Caco-2 (cell line): ENCODE measurements at places on chromosomes 5 and 9.

- H3K4me1 ChIP-seq = peaks cover 6% of the 10 kb centered on the region; the same call in 1 of the 2 replicates
- no peak overlapping the region for H3K4me3 ChIP-seq
- no peak for DNase-seq
- H3K36me3 ChIP-seq = no peaks in the 10 kb centered on the region
- no peaks in the 10 kb centered on the region for H3K27me3 ChIP-seq
Observed at GRCh38 chr5:77987988-77988387, 211.8 kb upstream of the TBCA start.

DNA sequence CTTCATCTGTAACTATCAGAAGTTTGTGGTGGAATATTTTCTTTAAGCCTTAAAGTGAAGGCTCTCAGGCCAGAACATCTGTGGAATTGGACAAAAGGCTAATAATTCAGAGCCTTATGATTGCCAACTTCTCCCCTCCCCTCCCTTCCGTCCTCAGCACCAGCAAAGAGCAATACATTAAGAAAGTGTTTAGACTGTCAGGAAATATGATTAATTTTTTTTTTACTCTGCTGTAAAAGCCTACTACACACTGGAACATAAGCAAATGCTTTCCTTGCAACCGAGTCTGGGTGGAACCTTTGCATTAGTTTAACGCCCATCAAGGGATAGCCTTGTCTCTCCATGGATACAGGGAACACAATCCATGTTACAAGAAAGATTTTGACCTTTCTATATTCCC, 110.3 kb upstream of the TARS1 start:
- H3K27ac ChIP-seq = no peak overlapping the region
- H3K27me3 ChIP-seq = no peaks in the 10 kb centered on the region
- H3K4me3 ChIP-seq = no peak overlapping the region
- DNase-seq = no peak

DNA sequence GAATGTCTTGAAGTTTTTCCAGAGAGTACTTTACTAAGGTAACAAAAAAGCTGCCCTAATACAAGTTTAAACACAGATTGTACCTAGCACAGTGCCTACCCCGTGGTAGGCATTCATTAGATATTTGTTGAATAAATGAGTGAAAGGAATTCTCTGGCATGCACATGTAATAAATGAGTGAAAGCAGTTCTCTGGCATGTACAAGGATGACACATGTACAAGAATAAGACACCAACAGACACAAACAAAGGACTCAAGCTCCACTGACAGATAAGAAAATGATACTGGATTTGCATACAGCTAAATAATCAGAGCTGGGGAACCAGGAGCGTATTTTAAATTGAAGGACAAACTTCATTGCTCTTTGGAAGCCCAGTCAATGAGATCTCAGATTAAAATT, 535.8 kb downstream of the EFNA5 start:
- no peaks in the 10 kb centered on the region for H3K4me1 ChIP-seq
- H3K4me3 ChIP-seq = no peak overlapping the region
- H3K27ac ChIP-seq = no peak overlapping the region
- no peak for DNase-seq

- no peak within 1 kb of the TSS for H3K27ac ChIP-seq
- H3K4me1 ChIP-seq = no peaks in the 10 kb centered on the region; the same call in 1 of the 2 replicates
- peak within 1 kb of the TSS; percentile 56 for H3K4me3 ChIP-seq
- H3K27me3 ChIP-seq = no peaks in the 10 kb centered on the region
- peak; percentile 74 for DNase-seq
Observed at GRCh38 chr9:89497978-89498851, at the start of gene SEMA4D. Gene SEMA4D, minus strand, starts transcription at chr9:89498113. Its CDS starts 92,657 bp downstream, at chr9:89405456.

GRCh38 chr9:79798450-79798849, 226.7 kb downstream of the TLE4 start:
- no peaks in the 10 kb centered on the region for H3K36me3 ChIP-seq
- DNase-seq = no peak
- no peak overlapping the region for H3K27ac ChIP-seq
- no peaks in the 10 kb centered on the region for H3K4me1 ChIP-seq
- H3K4me3 ChIP-seq = no peak overlapping the region
- H3K27me3 ChIP-seq = no peaks in the 10 kb centered on the region

GRCh38 chr9:81431641-81432040, 257.7 kb downstream of the TLE1 start:
- no peak overlapping the region for H3K27ac ChIP-seq
- no peak overlapping the region for H3K4me3 ChIP-seq
- H3K27me3 ChIP-seq = no peaks in the 10 kb centered on the region
- H3K4me1 ChIP-seq = no peaks in the 10 kb centered on the region
- no peaks in the 10 kb centered on the region for H3K36me3 ChIP-seq
- DNase-seq = no peak

- no peak overlapping the region for H3K4me3 ChIP-seq
- H3K36me3 ChIP-seq = no peaks in the 10 kb centered on the region
- H3K27ac ChIP-seq = no peak overlapping the region
- no peaks in the 10 kb centered on the region for H3K27me3 ChIP-seq
Observed at GRCh38 chr9:120261419-120261818, 318.5 kb downstream of the CDK5RAP2 start.

DNA sequence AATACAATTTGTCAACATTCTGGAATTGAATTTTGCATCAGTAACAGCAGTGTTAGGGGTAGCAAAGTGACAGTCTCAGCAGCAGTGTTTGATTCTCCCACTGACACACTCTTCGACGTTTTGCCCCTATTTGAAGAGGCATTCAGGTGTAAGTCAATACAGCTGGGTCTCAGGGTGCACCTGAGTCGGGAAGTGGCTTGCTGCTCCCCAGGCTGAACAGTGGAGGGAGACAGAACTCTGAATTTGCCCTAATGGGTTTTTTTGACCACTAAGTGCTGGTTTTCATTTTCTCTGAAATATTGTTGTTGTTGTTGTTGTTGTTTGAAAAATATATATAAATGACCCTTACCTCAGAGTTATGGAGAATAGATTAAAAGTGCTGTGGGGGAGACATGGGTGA, 223.2 kb downstream of the TLR4 start:
- no peaks in the 10 kb centered on the region for H3K27me3 ChIP-seq
- no peak overlapping the region for H3K4me3 ChIP-seq
- H3K27ac ChIP-seq = no peak overlapping the region
- no peaks in the 10 kb centered on the region for H3K4me1 ChIP-seq

GRCh38 chr5:92525131-92525530, 1055.9 kb downstream of the NR2F1-AS1 start:
- no peaks in the 10 kb centered on the region for H3K27me3 ChIP-seq
- no peaks in the 10 kb centered on the region for H3K36me3 ChIP-seq

DNA sequence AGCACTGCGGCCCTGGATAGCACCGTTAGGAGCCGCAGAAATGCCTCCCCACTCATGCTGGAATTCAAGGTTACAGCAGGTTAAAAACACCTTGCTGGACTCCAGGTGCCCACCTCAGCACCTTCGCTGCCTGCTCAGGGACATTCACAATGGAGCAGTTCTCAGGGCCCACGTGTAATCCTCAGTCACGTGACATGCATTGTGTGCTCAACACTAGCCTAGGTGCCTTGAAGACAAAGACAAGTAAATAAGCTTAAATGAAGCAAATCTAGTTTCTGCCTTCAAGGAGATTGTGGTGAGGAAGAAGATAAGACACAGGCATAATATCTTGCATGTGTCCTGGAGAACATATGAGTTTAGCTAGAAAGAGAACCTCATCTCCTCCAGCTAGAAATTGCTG, 82.1 kb downstream of the FSTL4 start:
- no peaks in the 10 kb centered on the region for H3K36me3 ChIP-seq
- H3K27me3 ChIP-seq = no peaks in the 10 kb centered on the region; the same call in 1 of the 2 replicates
- no peak overlapping the region for H3K4me3 ChIP-seq
- no peak overlapping the region for H3K27ac ChIP-seq

DNA sequence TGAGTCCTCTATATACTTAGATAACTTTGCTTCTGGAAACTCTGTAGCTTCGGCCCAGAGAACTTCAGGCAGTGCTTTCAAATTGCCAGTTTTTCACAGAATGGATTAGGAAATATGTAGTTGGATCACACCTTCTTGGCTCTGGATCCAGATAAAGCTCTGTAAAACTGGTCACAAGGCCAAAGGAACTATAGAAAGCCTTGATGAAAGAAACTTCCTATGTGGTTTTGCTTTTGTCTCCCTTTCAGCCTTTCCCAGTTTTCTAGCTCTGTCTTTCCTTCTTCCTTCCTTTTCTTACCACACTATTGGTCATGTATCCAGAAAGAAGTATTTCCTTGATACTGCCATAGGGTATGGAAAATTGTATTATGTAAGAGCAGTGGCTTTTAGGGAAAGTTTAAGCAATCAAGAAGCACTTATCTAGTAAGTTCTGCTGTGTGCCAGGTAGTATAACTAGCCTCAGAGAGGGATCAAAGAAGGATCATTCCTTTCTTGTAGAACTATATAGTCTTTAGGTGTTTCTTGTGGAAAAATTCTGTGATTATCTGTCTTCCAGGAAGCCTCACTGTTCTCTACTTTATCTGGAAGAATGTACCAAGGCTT, 6.3 kb downstream of the GPR21 start:
- H3K27me3 ChIP-seq = no peaks in the 10 kb centered on the region
- no peak overlapping the region for H3K4me3 ChIP-seq
- no peaks in the 10 kb centered on the region for H3K4me1 ChIP-seq
- no peak for DNase-seq
- H3K36me3 ChIP-seq = no peaks in the 10 kb centered on the region
- no peak overlapping the region for H3K27ac ChIP-seq

DNA sequence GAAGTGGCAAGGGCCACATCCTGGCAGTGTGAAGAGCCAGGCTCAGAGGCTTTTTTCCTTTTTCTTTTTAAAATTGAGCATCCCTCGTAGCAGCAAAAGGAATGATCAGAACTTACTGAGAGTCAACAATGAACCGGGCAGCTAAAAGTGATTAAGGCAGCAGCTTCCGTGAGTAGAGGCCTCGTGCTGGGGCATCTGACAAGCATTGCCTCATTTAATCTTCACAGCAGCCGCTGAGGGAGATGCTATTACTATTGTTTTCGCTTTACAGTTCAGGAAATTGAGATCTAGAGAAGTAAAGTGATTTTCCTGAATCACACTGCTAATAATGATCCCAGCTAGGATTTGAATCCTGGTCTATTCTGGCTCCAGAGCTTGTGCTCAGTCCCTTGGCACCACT, 30.7 kb upstream of the PTGS1 start:
- no peaks in the 10 kb centered on the region for H3K27me3 ChIP-seq
- no peak for DNase-seq
- no peak overlapping the region for H3K27ac ChIP-seq
- no peaks in the 10 kb centered on the region for H3K4me1 ChIP-seq

DNA sequence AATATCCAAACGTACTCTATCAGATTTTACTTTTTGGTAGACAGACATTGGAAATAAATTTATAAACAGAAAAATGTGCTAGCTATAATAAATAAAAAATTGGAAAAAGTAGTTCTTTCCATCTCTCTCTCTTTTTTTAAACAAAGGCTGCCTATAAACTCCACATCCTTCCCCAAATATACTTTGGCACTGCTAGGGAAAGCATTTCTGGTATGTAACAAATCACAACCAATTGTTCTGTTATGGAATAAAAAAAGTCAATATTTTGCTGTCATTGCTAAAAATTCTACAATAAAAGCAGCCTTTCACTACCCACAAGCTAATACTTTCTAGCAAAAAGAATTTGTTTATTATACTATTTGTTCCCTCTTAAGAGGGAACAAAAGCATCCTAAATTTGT, 169.2 kb upstream of the TARS1 start:
- no peak overlapping the region for H3K4me3 ChIP-seq
- H3K4me1 ChIP-seq = no peaks in the 10 kb centered on the region
- no peaks in the 10 kb centered on the region for H3K27me3 ChIP-seq

DNA sequence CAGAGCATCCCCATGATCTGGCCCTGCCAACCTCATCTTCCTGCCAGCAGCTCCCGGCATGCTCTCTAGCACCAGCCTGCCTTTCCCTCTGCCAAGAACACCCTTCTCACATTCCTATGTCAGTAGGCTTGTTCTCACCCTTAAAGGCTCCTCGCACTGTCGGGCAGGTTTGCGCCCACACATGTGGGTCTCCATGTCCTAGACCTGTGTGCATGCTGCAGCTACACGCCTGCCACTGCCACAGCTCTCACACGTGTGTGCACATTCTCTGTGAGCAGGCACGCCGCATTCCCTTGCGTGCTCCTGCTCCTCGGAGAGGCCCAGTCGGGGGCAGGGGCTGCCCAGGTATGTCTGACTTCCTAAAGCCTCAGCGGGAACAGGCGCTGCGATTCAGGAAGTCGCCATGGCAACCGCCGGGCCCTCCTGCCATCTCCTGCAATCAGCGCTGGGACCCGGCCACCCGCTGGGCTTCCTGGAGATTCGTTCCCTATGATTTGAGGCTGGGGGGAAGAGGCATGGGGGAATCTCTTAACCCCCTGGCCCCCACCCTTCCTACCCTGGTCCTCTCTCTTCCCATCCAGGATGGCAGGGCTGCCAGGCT, 28.1 kb downstream of the NDUFA8 start:
- H3K27me3 ChIP-seq = no peaks in the 10 kb centered on the region
- no peak for DNase-seq
- no peaks in the 10 kb centered on the region for H3K36me3 ChIP-seq
- no peak overlapping the region for H3K4me3 ChIP-seq
- H3K27ac ChIP-seq = no peak overlapping the region
- H3K4me1 ChIP-seq = peaks cover 10% of the 10 kb centered on the region

DNA sequence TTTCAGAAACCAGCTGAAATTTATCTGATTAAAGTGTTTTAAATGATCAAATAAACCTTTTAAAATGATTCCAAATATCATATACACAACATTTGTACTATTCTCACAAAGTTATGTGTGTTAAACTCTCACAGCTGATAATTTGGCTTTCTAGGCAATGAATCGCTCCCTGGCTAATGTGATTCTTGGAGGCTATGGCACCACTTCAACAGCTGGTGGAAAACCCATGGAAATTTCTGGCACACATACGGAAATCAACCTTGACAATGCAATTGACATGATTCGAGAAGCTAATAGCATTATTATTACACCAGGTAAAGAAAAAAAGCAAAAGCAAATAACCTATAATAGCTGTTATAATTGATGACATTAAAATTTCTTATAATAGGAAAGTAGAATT, 72.4 kb downstream of the NNT start:
- no peaks in the 10 kb centered on the region for H3K4me1 ChIP-seq
- H3K36me3 ChIP-seq = no peaks in the 10 kb centered on the region
- no peak overlapping the region for H3K27ac ChIP-seq
- H3K27me3 ChIP-seq = no peaks in the 10 kb centered on the region

DNA sequence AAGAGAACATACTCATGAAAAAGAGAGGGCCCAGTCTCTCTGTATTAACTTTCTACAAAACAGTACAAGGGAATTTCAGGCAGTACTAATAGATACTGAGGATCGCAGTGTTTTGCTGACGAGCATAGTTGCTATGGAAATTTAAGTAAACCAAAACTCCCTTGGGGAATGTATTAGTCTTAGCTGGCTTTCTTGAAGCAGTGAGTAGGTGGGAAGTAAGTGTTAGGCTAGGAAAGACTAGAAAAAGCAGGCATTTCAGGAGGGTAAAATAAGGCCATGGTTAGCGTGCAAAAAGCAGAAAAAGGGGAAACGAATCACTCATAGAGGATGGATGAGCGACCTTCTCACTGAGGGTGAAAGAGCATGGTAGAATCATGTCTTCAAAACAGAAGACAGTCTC, 84.3 kb upstream of the ACTBL2 start:
- DNase-seq = no peak
- no peak overlapping the region for H3K27ac ChIP-seq
- no peaks in the 10 kb centered on the region for H3K36me3 ChIP-seq
- no peak overlapping the region for H3K4me3 ChIP-seq
- no peaks in the 10 kb centered on the region for H3K27me3 ChIP-seq
